Stimulated activated CD4-positive, alpha-beta T cell treated with anti-CD3 and anti-CD28 coated beads, Interleukin-15, amount 100 ng/mL, for 1 hour (primary cell): ENCODE measurements at places on chromosomes 4 and X.

DNA sequence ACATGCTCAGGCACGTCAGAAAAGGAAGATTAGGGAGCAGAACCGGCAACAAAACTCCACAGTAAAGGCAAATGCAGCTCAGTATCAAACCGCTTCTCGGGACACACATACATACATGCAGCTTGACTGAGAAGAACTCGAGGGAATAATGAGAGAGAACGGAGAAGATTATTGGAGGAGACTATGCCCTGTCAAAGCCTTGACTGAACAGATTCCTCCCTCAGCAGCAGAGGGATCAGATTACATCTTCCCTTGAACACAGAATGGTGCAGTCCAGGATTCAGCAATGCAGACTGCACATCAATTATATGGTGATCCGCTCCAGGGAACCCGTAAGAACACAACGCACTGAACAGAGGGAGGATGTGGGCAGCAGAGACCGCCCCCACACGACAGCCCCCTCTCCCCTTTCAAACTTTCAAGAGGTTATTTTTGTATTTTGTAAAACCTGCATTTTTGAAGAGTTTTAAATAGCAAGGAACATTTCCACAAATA lies 183.2 kb downstream of the FBXW7 start:
- no peak for DNase-seq

DNA sequence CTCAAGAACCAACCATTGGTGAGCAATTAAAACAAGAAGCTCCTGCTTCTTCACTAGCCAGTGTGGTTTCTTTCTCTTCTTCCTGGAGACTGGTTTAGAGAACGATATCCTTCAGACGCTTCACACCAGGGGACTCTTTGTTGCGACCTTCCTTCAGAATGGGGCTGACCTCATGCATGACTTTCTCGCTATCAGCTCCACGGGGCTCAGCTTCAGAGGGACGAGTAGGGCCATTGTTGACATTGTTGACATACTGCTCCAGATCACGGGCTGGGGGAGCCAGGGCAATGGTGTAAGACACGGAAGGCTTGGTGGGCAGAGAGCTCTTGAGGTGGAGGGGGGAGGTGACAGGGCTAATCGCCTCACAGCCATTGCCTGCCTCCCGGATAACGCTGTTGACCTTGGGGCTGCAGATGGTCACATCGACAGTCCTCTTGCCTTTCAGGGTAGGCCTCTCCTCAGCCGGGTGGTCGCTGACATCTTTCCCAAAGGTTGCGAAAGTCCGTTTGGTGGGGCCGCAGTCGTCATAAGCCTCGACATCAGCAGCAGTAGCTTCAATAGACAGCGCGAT lies 113.8 kb downstream of the PCDH19 start:
- no peak for DNase-seq

DNA sequence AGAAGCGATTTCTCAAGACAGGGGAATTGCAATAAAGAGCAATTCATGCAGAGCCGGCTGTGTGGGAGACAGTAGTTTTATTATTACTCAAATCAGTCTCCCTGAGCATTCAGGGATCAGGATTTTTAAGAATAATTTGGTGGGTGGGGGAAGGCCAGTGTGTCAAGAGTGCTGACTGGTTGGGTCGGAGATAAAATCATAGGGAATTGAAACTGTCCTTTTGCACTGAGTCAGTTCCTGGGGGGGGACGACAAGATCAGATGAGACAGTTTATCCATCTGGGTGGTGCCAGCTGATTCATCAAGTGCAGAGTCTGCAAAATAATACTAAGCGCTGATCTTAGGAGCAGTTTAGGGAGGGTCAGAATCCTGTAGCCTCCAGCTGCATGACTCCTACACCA lies 502.4 kb downstream of the NLGN4X start:
- no peak for DNase-seq

DNA sequence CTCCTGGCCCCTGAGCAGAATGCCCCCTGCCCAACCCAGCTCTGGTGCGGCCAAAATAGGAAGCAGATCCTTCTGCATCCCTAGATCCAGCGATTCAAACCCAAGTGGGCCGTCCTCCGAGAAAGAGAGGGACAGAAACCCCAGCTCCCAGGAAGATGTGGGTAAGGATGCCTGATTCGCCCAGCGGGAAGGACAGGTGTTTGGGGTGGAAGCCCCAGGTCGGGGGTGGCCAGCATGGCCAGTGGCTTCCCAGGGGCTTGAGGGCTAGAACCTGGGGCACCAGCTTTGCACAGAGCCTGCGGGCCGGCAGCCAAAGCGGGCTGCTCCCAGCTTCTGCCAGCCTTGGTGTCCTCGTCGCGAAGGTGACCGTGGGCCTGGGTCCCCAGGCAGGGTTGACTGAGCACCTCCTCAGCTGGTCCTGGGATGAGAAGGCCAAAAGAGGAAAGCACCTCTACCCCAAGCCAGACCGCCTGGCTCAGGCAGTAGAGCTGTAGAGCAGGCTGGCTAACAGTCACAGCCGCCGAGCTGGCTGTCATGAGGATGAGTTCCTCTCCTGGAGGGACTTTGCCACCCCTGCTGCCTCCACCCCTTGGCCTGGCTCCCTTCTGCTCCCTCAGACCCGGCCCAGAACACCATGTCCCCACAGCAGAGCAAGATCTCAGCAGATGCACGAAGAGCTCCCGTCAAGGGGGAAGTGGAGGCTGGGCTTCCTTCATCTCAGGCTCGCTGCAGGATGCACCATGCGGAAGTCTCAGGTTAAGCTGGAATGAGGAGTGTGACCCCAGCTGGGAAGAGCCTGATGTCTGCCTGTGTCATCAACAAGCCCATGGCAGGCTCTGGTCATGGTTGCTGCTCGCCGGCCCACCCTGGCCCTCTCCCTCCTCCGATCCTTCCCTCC lies 59.9 kb downstream of the CPZ start:
- DNase-seq: no peak

DNA sequence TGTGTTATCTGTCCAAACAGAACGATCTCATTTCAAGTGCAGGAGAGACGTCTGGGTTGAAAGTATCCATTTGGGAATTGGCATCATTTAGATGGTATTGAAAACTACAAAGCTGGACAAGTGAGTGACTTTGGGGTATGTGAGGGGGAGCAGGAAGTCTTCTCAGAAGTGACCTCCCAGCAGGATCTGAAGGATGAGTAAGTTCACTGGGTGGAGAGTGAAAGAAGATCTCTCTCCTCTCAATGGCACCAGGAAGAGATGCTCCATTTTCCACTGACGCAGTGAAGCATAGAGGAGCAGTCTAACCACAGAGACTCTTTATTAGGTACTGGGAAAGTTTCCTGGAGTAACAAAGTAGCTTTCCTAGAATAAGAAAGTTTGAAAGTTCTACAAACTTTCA lies 161.0 kb downstream of the CPE start:
- no peak for DNase-seq

DNA sequence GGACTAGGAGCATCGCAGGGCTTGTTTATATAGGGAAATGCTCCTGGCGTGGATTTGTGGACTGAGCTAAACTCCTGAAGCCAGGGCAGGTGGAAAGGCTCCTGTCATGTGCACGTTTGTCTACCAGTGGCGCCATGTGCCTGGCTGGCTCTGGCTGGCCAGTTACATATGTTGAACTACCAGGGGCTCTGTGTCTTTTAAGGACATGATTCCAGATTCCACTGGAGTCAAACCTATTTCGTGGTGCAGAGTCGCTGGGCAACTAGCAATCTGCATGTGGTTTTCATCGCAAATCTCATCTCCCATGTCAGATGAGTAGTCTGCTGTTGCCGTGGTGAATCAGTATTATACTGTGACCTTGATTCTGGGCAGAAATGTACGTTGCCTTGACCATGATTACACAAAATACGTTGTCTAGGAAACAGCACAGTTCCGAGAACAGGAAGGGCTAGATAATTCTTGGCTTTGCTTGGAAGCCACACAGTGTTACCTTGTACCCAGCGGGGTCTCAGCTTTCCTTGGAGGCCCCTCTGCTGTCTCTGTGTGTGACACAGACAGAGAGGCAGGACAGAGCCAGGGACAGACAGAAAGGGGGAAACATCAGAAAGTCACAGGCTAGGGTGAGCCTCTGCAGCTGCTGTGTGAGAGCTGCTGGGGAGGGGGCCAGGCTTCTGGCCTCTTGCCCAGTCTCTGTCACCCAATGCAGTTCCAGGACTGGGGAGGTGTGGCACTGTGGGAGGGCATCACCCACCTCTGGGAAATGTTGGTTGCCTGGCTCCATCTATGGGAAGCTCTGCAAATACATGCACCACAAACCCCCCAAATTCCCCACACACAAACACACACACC lies 19.2 kb downstream of the PNMA6E start:
- no peak for DNase-seq

DNA sequence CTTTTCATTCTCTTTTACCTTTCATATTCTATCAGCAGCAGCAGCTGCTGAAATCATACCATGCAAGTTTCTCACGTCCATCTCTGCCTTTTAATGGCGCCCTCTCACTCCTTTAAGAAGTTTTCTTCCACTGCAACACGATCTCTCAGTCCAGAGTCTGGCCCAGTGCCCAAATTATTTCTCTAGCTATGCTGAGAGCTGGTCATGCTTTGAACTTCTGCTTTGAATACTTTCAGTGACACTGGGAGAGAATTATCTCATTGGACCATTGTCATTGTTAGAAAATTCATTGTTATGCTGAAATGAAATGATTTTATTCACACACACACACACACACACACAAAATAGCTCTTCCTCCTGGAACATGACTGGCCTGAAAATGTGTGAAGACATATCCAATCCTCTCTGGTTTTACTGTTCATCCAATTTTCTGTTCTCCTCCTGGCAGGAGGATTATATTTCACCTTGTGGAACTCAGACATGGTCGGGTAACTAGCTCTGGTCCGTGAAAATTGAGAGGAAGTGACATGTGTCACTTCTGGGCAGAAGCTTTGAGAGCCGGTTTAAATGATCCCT lies 1.3 kb upstream of the PDHA1 start:
- no peak for DNase-seq

DNA sequence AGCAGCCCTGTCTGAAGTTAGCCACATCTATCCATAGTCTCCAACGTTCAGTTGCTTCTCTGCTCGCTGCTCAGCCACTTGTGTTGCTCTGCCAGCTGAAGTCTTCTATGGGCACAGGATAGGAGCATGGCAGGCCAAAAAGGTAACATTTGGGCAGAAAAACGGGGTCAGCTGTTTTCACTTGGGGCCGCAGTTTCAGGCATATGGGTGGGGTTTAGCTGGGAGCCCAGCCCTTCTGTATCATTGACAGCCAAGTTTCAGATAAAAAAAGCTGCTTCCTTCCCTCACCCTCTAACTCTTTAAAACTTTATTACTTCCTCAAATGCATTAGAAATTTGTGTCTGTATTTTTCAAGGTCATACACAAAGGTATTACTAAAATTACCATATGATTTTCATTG lies 18.4 kb upstream of the MANBA start:
- no peak for DNase-seq

DNA sequence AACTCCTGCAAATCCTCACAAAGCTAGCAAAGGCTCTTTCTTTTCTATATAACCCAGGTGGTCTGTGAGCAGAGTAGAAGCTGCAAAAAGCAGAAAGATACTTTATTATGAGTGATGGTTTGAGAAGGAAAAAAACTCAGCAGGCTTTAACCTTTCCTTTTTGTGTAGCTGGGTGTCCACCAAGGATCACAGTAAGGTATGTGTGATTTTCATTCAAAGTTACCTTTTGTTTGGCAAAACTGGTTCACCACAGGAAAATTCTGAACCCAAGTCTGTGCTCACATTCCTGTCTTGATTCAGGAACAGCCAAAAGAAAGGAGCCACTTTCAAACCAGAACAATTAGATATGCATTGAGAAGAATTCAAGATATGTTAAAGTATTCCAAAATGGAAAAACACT lies 35.7 kb downstream of the FRAS1 start:
- no peak for DNase-seq

DNA sequence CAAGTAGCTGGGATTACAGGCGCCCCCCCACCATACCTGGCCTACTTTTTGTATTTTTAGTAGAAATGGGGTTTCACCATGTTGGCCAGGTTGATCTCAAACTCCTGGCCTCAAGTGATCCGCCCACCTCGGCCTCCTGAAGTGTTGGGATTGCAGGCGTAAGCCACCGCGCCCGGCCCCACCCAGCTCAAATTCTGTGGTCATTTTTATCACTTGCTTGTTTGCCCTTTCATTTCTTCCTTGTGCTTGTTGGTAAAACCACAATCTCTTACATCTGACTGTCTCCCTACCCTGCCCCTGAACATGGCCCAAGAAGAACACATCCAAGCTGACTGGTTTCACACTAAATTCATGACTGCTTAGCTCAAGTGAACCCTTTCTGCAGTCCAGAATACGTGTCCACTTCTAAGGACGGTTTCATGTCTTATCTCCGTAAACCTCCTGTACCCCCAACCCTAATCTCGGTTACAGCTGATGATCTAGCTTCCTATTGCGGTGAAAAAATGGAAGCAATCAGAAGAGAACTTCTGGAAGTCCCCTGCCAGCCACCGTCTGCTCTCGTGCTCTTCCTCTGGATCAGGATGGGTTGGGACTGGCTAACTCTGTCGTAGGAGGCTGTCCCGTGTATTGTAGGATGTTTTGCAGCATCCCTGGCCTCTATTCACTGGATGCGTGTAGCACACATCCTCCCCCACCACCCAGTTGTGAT lies 5.4 kb upstream of the RS1 start:
- no peak for DNase-seq

DNA sequence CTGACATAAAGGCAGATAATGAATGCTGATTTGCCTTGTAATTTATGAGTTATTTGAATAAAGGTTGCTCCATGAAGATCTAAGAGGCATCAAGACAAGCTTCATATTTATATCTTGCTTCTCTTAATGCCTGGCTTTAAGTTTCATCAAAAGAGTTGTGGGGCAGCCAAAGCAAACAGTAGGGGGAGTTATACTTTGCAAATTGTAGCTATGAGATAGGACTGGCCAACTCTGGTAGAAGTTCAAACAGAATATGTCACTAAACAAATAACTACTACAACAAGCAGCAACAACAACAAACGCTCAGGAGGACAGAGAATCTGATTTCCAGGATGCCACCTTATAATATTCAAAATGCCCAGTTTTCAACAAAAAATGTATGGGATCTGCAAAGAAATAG lies 69.1 kb upstream of the PLAC1 start:
- no peak for DNase-seq

- no peak for DNase-seq
Measured at GRCh38 chr4:159070742-159071141, 32.1 kb upstream of the RAPGEF2 start.

DNA sequence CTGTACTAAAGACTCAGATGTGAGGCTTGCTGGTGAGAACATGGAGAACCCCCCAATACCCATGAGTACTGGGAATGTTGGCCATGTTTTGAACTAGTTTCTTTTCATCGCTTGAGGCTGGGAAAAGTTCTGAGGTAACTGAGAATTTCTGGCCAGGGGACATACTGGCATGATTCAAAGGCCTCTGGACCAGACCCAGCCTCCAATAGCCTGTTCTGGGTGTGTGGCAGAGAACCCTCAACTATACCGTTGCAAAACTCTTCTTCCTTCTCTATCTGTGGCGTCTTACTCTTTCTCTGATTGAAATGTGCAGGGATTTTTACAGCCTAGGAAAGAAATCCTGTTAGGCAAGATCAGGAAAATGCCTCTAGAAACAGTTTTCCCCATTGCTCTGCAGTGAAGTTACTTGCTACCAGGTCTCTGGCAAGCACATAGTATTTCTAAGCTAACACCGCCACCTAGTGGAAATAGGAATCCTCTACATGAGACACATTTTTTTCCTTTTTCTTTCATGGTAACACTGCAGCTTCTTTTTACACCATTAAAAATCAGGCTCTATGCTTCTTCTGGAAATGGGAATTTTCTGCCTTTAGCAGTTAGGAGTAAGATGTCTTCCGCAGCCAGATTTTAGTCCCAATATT lies 170.7 kb upstream of the ZCCHC13 start:
- DNase-seq: no peak
